ENCODE measurements at places on chromosomes 12 and 14. TPM values are rescaled to one million over a fixed set of nuclear protein-coding genes. Genes with fewer than 3 reads are reported as not detected.

GRCh38 chr12:131074221-131075083 is 120.7 kb downstream of the ADGRD1 start:
- DNase-seq = no peak

DNA sequence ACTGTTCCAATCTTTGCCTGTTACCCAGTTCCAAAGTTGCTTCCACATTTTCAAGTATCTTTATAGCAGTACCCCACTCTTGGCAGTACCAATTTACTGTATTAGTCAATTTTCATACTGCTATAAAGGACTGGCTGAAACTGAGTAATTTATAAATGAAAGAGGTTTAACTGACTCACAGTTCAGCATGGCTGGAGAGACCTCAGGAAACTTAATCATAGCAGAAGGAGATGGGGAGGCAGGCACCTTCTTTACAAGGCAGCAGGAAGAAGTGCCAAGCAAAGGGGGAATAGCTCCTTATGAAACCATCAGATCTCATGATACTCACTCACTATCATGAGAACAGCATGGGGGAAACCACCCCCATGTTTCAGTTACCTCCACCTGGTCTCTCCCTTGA is 215.0 kb downstream of the SNAPC1 start:
- no peak for DNase-seq

The BICDL1 gene
- total RNA-seq = not detected

GRCh38 chr12:75703131-75703530 is 191.7 kb upstream of the KRR1 start:
- no peak for DNase-seq

The CCDC197 gene
- not detected for total RNA-seq

- DNase-seq = no peak
These were observed 209.4 kb upstream of the CRY1 start for GRCh38 chr12:107302649-107303341.

- no peak for DNase-seq
These were observed 13.9 kb upstream of the AVPR1A start for GRCh38 chr12:63164911-63165310.

DNA sequence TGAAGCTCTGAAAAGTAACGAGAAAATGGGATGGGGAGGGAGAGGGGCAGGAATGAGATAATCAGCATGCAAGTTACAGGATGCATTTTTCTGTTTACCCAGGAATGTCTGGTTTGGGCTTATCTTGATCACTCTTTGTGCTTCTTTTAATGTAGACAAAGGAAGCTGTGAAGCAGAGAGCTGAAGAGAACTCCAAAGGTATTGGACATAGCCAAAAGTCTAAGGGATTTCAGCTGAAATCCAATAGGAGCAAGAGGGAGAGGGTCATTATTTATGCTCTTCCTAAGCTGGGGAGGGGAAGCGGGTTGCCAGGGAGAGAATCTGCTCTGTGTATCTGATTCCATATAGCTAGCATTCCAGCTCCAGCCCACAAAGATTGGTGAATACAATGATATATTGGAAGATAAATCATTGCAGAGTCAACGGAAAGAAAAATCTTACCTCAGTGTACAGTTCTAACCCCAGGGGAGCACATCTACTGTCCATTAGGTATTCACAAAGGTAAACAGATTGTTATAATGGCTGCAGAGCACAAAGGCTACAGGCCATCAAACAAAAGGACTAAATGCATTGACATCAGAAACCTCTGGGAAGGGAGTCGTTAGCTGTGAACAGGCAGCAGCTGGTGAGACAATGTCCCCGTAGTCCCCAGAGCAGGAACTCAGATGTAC is 61.0 kb upstream of the PELI2 start:
- no peak for DNase-seq

DNA sequence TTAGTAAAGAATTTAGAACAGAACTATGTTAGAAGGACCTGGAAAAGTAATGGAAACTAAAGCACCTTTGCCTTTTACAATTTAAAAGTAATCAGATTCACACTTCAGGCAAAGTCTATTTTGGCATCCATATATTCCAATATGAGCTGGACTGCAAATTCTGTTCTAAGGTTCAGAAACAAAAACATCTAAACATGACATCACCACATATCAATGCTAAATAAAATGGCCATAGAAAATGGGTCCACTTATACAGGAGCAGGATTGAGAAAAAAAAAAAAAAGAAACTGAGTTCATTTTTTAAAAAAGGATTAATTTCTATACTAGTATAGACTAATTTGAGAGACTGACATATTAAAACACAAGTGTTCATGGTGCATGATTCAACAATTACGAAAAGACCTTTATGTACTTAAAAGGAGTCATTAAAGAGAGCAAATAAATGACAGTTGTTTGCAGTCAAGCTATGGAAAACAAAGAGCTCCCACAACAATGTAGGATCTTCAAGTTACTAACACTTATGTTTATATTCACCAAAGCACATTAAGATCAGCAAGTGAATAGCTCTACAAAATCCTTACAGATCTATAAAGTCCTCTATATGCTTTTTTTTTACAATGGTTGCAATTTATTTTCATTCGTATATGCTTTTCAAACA is 45.7 kb downstream of the DICER1 start:
- no peak for DNase-seq

The RPGRIP1 gene
- 1.2 TPM for total RNA-seq

DNA sequence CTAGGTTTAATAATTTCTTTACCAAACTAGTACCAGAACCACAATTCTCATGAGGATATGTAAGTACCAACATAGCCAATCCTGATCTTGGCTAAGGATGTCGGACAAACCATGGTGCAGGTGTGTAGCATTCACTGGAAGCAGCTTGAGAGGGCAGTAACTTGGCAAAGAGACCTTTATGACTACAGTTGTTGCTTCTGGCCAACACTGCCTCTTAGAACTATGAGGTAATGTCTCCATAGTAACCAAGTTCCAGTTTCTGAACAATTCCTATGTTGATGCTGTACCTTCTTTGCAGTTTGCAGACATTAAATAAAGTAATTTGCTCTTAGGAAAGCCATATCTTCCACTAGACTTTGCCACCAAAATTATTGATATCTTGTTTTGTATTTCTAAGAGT is at the start of gene LMNTD1:
TSS of gene LMNTD1 (minus strand) at position 186 of the 400 bp plus-strand sequence. CDS start 324 bp downstream, outside the sequence.
- DNase-seq = no peak

The EEF1AKMT3 gene
- 9.6 TPM for total RNA-seq

The TTC6 gene
- total RNA-seq = not detected

DNA sequence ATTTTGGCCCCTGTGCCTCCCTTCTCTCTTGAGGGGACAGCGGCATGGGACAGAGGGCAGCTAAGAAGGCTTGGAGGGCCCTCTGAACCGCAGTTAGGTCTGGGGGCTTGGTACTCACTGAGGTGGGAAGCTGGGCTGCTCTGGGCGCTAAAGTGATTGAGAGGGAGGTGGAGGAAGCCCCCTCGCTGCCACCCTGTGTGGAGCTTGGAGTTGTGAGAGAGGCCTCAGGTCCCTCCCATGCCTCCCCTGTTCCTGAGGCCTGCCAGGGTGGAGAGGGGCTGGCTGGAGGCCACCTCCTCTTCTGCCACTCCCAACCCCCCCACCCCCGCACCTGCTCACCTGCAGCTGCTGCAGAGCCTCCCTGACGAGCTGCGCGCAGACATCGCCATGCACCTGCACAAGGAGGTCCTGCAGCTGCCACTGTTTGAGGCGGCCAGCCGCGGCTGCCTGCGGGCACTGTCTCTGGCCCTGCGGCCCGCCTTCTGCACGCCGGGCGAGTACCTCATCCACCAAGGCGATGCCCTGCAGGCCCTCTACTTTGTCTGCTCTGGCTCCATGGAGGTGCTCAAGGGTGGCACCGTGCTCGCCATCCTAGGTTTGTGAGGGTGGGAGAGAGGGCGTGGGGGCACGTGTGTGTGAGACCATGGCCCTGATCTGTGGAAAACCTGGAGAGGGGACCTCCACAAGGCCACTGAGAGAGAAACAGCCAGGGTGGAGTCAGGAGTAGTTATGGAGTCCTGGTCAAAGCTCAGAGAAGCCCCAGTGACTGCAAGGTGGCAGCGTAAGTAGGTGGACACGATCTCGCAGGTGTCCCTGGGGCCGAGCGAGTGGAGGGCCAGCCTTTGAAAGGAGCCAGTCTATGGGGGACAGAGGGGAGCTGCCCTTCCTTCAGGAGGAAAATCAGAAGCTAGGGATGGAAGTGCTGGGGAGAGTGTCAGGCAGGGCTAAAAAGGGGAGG is 11.2 kb downstream of the KCNH3 start:
- DNase-seq = no peak

GRCh38 chr14:78308079-78308478 is 137.9 kb downstream of the NRXN3 start:
- DNase-seq = no peak

- DNase-seq = no peak
These were observed 5.6 kb downstream of the LRP1 start for GRCh38 chr12:57133916-57134315.

GRCh38 chr14:103597623-103598377 is 31.2 kb upstream of the KLC1 start:
- peak; percentile 33 for DNase-seq

DNA sequence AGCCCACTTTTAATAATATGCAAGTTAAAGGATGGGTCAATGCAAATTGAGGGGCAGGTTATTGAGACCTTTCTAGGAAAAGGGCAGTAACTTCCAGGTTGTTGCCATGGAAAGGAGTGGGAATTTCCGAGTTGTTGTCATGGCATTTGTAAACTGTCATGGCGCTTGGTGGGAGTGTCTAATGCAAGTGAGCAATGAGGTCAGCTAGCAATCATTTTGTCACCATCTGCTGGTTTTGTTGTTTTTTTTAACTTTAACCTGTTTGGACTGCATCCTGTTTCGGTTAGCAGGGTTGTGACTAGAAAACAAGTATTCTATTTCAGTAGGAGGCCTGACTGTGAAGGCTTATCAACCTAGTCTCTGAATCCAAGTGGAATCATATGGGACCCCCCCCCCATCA is 85.8 kb upstream of the TSPAN11 start:
- DNase-seq = no peak

DNA sequence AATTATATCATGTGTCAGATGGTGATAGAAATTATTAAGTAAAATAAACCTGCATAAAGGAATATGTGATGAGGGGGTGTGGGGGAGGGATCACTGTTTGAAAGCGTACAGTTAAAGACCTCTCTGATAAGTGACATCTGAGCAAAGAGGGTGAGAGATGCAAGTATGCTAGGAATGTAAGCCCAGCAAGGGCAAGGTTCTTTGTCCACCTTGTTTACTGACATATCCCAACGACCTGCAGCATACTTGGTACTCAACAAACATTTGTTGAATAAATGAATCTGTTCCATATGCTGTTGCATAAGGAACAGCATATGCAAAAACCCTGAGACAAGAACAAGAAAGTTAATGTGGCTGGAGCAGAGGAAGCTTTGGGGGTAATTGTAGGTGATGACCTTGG is 12.0 kb upstream of the MDM1 start:
- DNase-seq = no peak

The GLIPR1L1 gene
- not detected for total RNA-seq

DNA sequence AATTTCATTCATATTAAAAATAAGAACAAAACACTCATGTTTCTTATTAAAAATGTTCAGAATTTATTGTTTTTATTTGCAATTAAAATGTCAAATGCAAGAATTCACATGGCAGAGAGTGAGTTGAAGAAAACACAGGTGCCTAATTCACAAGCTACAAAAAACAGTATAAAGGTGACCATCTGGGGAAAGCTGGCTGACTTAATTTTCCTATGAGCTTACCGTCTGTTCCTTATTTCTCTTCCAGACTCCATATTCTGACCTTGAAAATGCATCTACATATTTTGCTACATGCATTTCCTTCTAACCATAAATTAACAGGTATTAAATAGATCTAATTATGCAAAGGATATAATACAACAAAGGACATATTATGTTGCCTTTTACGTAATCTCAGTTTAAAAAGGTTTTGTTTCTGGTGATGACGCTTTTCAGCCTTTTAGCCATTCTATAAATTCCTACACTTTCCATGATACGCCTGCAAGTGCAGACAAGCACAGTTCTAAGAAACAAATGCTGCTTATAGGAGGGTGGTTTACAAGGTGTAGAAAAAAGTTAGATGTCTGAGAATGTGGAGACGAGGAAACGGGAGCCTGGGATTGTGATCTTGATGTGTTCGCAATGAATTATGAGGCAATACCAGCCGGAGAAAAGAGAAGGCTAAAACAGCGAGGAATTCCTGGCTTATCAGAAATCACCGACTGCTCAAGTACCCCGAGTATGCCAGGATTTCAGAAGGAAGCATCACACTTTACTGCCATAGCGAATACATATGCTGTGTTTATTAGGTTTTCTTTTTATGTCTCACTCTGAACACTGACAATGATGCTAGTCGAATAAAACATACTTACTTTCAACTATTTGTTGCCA is 24.6 kb downstream of the LIN7A start:
- DNase-seq = no peak

The PZP gene
- not detected for total RNA-seq

DNA sequence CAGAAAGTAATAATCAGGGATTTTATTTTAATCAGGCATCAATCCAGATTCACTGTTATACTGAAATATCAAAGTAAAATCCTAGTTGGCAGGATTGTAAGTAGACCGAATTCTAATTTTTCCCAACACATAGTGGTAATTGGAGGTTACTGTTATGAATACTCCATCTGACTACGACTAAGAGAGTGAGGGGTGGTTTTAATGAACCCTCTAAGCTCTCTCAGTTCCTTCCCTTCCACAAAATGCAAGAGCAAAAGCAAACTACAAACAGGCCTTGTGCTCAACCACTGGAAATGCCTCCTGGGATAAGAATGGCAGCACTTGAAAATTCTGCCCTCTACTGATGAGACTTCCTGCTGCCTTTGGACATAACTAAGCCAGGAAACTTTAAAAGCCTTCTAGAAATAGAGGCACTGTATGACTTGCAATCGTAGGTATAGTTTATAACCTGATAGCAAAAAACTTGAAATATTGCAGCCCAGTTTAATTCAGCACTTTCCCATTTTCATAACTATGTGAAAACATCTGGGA is 184.8 kb downstream of the SLC16A7 start:
- DNase-seq = no peak

GRCh38 chr12:46518169-46518568 is 145.6 kb upstream of the SLC38A2 start:
- DNase-seq = no peak

GRCh38 chr12:26212396-26212795 is 17.0 kb downstream of the SSPN start:
- DNase-seq = no peak

DNA sequence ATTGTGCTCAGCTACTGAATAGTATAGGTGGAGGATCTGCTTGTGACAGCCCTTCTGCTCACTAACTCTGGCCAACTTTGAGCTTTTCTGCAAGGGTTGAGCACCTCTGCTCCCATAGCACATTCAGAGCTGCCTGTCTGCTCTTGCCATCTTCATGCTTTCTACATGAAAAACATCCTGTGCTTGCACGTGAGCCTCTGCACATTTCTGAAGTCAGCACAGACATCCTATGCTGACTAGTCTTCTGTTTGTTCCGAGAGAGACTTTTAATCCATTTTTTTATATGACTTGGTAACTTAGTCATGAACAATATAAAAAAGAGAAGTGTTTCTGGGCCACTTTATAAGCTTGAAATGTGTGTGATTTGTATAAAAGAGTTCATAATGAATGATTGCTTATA is 969.3 kb downstream of the TMTC2 start:
- no peak for DNase-seq

GRCh38 chr12:129887101-129887500 is 16.7 kb downstream of the TMEM132D start:
- DNase-seq = no peak

The SLC6A15 gene
- total RNA-seq = not detected

- DNase-seq = no peak
These were observed 429.0 kb downstream of the LRIG3 start for GRCh38 chr12:58491306-58491705.
